NCI-H2029 (cell line): ENCODE measurements at places on chromosomes 4 and X.

GRCh38 chr4:54077812-54078211 lies 13.4 kb upstream of the CHIC2 start:
- DNase-seq = no peak

DNA sequence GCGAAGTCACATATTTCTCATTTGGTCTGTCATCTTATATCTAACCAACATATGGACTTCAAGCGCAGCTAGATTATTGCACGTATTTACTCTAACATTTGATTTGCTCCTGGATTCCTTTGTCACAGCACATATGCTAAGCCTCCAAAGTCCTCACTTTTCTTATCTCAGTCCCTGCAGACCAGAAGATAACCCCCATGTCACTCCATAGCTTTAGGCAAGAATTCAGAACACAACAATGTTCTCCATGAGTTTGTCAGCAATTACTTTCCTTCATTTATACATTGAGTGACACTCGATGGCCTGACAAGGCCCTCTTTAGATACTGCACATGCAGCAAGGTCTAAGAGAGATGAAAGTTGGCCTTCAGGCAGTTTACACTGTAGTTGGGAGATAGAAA lies 4.8 kb upstream of the STATH start:
- no peak for DNase-seq

GRCh38 chrX:75114638-75115037 lies 41.4 kb downstream of the ABCB7 start:
- DNase-seq = no peak

DNA sequence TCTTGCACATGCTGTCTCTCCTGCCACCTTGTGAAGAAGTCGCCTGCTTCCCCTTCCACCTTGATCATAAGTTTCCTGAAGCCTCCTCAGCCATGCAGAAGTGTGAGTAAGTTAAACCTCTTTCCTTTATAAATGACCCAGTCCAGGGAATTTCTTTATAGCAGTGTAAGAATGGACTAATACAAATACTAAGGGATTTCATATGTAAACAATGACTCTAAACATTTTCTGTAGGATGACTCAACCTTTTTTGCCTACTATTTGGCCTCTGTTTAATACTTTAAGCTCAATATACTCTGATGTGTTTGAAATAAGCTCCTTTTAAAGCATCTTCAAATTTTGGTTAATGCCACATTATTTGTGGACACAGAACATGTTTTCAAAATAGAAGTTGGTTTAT lies 813.5 kb upstream of the SLIT2 start:
- no peak for DNase-seq

DNA sequence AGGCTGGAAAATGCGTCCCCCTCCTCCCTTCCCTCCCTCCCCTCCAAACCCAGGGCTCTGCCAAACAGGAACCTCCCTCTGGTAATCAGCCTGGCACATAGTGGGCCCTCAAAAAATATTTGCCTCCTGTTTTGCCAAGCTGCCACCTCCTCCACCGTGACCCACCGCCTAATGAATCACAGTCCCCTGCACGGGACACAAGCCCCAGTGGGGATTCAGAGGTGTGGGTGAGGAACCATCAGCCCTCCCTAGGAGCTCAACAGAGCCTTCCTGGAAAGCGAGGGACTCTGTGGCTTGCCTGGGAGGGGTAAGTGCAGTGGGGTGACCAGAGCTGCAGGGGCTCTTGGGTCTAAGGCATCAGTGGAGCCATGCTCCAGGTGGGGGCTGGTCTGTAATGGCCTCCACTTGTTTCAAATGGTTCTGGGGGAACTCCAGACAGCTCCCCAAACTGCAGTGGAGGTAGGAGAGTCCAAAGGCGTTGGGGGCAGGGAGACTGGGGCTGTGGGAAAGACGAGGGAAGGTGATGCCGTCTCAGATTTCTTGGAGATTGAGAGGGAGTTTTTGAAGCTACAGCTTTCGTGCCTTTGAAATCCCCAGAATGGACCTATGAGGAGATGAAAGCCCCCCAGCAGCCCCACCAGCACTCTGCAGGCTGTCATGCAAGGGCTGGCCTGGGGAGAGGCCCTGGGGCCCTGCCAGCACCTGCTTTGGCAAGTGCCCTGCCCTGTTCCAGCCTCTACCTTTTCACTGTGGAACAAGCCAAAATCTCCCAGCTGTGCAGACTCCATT lies 1.0 kb upstream of the PPP2R2C start:
- no peak for DNase-seq

DNA sequence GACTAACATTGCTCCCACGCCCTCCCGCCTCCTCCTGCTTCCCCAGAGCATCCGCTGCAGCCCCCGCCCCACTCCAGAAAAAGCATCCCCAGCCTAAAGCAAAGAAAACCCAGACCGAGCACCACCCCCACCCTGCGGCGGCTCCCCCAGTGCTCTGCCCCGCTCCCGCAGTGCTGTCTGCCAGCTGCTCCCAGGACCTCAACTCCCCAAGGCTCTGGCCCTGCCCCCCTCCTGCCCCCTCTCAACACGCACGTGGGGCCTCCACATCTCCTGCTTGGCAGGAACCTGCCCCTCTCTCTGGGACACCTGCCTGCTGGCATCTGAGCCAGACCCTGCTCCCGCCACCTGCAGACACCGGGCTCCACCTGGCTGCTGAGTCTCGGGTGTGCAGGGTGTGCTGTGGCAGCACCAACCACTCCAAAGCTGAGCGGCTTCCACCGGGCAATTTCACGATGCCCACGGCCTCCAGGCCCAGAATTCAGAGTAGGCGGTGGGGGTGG lies 79.4 kb downstream of the FAM53A start:
- DNase-seq = no peak

GRCh38 chr4:126071346-126072333 lies 756.9 kb downstream of the FAT4 start:
- peak; percentile 77 for DNase-seq

DNA sequence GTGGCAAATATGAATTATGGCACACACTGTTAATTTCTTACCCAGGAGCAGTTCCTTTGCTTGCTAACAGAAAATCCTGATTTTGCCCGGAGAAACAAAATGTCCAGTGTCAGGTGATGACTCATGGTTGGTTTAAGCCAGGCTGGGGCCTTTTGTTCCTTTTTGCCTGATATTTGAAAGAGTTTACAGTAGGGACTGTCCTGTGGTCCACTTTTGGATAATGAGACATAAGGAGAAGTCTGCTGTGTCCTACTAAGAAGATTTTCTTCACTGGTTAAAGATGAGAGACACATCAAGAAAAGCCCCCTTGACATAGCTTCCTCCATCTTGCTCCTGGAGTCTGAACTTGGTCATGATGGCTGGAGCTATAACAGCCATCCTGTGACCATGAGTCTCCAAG lies 12.1 kb upstream of the DRD5 start:
- DNase-seq = no peak

DNA sequence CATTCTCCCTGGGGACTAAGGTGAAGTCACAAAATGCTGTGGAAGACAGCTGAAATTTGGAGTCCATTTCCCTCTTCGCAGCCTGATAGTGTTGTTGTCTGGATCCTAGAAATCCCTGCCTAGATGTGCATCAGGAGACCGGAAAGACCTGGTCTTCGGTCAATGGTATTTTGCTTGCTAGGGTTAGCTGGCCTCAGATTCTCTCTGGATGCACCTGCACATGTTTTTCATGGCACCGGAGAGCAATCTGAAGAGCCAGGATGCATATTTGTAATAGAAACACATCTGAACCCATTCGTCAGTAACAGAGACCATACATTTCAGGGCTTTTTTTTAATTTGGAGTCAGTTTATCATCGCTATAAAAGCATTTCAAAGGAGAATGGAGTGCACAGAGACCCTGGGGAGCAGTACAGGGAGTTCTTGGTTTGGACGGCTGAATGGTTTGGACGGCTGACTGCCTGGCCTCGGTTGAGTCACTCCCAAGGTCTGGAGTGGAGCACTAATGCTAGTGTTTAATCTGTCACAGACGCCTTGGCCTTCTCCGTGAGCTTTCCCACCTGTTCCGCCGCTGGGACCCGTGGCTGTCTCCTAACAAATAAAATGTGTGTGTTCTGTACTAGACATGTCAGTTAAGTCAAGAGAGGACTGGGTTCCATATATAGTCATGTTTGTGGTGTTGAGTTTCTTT lies 7.5 kb upstream of the PDLIM3 start:
- no peak for DNase-seq

DNA sequence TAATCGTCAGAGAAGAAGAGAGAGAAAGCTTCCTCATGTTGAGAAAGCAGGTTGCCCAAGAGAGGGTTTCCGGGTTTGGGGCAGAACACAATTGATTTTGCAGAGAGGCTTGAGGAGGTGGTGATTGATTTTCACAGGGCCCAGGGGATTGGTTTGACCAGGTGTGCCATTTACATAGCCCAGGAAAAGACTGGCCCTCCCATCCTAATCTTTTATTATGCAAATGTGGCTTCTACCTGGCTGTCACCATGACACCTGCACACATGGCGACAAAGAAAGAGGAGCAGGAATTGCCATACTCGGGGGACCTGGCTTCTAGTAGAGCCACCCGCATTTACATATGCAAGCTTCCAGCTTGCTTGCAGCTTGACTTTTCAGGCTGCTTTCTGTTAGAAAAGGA lies 405.3 kb downstream of the PPP4R3C start:
- no peak for DNase-seq

- no peak for DNase-seq
Measured at GRCh38 chrX:154365052-154365600, 9.3 kb downstream of the FLNA start.

GRCh38 chrX:133482056-133482952 lies 67.0 kb upstream of the GPC4 start:
- DNase-seq = no peak

GRCh38 chrX:123424546-123424945 lies 240.5 kb downstream of the GRIA3 start:
- no peak for DNase-seq

GRCh38 chr4:128517096-128517738 lies 229.6 kb upstream of the PGRMC2 start:
- DNase-seq = no peak

DNA sequence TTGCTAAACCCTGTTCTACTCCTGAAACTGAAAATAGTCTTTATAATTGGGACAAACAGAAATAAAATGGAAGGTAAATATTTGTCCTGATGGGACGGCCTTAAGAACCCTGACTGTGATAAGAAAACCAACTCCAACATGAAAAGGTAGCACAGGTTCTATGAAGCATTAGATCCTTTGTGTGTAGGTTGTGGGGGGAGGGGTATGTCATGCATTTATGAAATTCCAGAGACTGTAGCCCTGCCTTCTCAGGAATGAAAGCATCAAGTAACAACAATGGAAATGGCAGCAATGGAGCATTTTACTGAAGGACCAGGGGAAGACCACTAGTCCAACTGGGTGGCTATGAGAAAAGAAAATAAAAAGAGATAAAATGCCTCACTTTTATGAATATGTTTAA lies 23.9 kb downstream of the CXXC4 start:
- DNase-seq = no peak

GRCh38 chrX:149962859-149963757 lies 24.8 kb upstream of the EOLA2 start:
- peak; percentile 9 for DNase-seq

DNA sequence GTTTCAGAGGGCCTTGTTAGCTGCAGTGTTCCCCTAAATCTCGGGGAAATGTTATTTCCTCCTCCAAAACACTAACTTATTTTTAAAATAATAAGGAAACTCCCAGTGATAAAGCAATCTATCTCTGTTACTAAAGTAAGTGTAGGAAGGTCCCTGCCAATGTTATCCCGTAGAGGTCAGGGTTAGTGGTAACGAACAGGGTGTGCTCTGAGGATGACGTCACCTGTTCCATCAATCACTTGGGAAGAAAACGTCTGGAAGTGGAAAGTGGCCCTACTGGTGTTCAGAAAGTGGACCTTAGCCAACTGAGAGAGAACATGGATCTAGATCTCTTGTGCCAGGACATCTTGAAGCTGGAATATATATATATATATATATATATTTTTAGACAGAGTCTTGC lies 249.5 kb downstream of the BCOR start:
- no peak for DNase-seq

DNA sequence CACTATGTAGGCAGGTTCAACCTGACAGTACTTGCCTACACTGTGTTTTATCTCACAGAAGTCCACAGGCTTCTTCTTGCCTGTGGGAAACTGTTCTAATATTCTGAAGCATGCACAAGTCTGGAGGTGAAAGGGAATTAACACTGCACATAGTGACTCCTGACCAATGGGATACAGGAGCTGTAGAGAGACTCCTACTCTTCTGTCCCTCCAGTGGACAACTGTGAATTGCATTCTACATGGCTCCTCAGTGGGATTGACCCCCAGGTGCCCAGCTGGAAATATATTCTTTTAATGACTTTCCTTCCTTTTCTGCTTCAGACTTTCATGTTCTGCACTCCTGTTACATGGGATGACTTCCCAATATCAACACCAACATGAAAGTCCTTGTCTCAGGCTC lies 8.2 kb upstream of the YIPF6 start:
- DNase-seq = peak; percentile 0

- DNase-seq = no peak
Measured at GRCh38 chrX:35016051-35016450, 73.5 kb downstream of the FAM47B start.

DNA sequence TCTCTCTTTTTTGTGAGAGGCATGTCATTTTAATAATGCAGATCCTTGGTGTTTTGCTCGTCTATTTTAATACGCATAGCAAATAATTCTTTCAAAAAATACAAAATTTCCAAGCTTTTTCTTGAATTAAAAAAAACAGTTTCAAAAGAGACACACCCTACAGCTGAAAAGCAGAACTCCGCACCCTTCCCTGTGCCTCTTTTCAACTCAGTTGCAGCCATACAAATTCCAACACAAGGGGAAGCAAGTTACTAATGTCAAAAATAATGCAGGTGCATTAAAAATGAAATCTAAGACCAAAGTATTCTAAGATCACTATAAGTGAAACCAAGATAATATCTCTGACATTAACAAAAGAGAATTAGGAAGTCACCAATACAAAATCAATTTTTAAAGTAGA lies 66.6 kb downstream of the NR3C2 start:
- DNase-seq = no peak

DNA sequence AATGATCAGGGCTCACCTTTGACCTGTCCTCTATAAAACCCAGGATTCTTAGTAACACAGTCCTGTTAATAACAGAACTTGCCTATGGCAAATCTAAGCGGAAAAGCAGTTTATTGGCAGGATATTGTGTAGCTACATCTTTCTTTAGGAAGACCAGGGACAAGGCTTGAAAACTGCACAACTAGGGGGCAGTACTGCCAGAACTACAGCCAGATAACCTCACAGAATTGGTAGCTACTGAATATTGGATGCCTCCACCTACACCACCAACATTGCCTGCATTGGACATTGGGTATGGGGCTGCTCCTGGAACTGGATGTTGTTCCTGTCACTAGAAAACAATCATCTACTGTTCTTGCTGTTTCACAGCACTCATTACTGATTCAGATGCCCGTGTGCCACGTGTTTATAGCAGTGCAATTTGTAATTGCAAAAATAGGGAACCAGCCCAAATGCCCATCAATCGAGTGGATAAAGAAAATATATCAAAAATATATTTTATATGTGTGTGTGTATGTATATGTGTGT lies 47.4 kb downstream of the REPS2 start:
- no peak for DNase-seq
